ENCODE measurements at places on chromosomes 2 and 18.

- DNase-seq: no peak
These were observed 49.7 kb downstream of the SPHKAP start for GRCh38 chr2:228131833-228132232.

GRCh38 chr2:149872638-149873150 lies 285.1 kb upstream of the MMADHC start:
- no peak for DNase-seq

- DNase-seq: no peak
These were observed 1.5 kb upstream of the GDF7 start for GRCh38 chr2:20665243-20666004.

- DNase-seq: no peak
These were observed 244.5 kb upstream of the REG3G start for GRCh38 chr2:78780864-78781583.

DNA sequence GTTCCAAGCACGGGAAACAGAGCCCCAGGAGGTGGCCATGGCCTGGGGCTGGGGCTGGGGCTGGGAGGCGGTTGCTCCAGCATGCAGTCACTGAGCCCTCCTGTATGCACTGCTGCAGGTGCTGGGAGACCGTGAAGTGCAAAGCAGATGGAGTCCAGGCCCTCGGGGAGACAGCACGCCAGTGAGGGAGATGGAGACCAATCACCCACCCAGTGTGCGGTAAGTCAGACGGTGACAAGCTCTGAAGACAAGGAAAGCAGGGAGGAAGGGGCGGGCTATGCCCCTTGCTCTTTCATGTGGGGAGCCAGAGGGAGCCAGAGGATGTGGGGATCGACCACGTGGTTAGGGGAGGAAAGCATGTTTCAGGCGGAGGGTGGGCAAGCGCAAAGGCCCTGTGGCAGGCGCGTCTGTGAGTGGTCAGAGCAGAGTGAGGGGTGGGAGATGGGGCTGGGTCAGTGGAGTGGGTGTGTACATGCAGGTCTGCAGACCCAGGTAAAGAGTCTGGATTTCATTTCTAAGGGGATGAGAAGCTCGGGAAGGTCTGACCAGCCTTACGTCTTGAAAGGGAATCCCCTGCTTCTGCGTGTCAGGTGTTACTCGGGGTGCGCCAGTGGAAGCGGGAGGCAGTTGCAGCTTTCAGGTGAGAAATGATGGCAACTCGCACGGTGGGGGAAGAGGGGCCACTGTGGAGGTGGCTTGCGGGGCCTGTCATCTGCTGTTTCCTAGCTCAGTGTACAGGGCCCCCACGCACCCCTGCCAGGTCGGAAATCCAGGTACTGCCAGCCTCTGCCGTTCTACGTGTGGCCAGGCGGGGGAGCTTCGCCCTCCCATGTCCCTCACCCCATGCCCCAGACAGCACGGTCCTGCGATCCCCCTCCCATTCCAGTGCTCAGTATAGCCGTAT lies 19.4 kb downstream of the RRM2 start:
- DNase-seq: no peak

DNA sequence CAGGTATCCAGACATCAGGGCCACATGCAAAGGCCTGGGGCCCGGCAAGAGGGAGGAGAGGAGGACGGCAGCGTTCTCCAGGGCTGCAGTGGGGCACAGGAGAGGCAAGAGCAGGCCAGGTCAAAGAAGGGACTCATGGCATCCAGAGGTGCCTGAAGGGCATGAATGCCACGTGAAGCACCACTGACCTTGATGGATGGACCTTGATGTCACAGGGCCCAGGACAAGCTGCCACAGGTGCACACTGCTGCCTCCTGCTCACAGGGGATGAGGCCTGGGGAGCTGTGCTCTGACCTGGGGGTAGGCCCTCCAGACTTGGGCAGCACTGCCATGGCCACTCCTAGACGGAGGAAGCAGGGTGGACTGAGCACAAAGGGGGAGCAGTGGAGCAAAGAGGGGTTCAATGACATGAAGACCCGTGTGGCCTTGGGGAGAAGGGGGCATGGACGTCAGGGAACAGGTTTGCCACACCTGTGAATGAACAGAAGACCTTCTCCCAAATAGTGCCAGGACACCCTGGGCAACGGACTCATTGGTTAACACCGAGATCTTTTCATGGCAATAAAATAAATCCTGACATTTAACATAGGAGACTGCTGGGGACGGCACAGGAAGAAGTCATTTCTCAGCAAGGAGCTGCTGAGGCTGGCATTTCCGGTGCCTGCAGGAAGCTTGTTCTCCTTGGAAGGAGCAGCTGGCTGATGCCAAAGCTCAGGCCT lies 65.6 kb downstream of the EMX1 start:
- DNase-seq: no peak

DNA sequence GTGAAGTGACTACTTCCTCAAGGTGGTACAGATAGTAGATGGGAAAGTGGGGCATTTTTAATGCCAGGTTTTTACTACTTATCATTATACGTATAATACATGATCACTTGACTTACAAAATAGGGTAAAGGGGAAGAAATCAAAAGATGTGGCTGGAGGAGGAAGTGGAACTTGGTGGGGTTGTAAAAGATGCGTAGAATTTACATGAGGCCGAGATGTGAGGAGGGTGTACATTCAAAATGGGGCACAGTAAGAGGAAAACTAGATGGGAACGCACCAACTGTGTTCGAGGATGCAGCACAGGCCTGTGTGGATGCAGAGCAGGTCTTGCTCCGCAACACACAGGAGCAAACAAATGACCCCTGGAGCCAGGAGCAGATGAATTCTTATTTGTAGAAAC lies 403.3 kb downstream of the TXNL1 start:
- no peak for DNase-seq

GRCh38 chr18:9319333-9319732 lies 15.2 kb upstream of the TWSG1 start:
- no peak for DNase-seq

DNA sequence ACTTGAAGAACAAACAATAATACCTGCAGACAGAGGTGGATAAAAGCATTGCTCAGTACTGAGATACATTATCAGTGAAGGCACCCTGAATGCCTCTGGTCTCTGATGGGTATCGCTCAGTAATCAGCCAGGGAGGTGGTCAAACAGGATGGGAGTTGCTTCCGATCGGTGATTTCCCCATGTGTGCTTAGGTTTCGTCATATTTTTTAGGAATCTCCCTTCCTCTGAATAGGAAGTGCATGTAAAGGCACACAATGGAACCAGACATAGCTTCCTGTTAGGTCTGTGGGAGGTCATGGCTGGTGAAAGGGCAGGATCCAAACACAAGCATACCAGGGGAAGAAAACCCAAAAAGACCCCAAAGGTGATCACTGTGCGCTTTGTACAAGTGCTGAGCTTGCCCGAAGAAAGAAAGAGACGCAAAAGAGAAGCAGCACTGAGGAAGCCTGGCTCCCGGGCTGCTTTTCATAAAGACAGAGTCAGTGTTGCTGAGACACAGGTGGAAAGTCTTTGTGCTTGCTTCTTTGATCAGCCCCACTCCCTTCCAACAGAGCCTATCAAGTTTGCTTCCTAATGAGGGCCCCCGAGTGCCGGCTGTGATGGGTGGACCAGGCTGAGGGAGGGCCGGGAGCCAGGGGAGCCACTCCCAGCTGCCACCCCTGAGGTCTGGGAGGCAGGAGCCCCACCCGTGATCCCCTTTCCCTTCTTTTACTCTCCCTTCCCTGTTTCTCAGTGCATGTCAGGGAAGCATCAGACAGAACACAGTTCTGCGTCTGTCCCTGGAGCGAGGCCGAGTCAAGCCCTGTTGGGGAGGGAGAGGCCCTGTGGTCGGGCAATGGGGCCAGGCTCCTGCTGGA lies 138.2 kb downstream of the SH3RF3 start:
- no peak for DNase-seq

GRCh38 chr18:77737405-77737804 lies 487.8 kb downstream of the GALR1 start:
- no peak for DNase-seq

DNA sequence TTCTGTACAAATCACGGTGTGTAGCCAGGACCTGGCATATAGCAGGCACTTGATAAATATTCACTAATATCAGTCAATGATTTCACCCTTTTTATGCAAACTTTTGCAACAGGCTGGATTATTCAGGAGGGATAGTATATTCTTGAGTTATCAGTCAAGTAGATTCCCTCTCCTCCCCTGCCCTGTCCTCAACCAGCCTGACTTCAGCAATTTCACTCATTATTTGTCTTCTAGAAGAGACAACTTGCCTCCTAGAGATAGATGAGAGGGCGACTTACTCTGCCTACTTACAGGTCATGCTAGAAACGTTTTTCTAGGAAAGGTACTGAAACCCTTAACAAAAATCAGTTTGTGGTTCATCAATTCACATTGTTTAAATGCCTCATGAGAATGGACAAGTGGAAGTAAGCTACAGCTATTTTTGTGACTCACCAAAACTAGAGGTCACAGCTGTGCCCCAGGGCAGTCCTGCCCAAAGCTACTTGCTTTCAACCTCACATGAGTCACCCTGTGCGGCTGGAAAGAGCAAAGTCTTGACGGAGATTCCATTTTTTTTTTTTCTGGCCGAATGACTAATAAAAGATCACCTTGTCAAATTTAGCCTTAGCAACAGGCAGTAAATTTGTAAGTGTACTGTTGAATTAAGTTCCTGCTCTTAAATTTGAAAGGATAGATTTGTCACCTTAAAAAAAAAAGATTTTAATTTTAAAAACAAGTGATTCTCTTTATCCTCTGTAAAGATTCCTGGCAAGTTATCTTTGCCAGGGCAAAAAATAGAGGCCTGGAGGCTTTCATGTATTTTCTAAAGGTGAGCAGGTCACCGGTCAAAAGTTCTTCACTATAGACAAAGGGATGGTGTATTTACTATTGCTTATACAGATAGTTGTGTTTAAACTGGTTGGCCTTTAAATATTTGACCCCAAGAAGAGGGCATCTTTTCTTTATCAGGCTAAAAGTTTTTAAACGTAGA lies 109.0 kb upstream of the SLC35G4 start:
- DNase-seq: peak; percentile 78

- no peak for DNase-seq
These were observed 211.6 kb upstream of the SMAD7 start for GRCh38 chr18:49162226-49162864.

DNA sequence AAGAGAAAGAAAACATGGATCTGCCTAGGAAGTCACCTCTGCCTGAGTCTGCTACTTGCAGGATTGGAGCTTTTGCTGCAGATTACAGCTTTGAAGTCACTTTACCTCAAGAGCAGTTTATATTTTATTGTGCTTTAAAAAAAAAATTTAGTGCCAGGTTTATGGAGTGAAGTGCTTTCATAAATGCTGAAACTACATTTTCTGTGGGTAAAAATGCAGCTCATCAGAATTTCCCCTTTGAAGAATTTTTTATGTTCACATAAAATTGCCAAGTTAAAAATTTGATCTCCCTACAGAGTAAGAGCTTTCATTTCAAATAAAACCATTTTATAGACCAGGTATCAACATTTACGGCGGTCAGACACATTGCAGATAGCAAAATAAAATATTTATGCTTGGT lies 25.2 kb downstream of the BCL2L11 start:
- no peak for DNase-seq

DNA sequence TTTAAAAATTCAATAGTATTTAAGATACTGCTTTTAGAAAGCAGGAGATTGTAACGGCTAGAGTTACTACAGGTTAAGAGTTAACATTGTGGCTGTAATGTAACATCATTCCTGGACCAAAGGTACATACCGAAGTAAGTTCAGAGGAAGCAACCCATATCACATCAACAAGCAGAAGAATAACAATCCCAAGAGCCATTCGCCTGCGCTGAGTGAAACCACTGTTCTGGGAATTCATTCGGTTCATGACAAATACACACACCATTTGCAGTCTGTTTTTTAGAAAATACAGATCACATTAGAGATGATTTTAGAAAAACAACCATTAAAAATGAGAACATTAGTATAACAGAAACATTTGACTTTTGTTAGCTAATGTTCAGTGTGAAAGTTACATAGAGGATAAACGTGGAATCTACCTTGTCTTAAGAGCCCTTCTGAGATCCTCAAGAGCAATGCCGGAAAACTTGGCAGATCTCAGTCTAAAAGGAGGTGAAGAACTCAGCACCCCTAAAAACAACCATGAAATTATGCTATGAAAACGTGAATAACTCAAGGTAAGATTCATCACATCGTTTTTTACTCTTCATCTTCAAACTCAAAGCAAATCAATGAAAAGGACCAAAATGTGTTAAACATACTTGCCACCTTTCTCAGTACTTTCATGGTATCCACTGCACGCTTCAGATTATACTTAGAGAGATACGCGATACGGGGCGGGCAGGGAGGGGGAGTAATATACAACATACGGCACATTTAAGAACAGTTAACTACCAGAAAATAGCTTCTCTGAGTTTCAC lies 1.2 kb downstream of the SLC35F5 start:
- DNase-seq: peak; percentile 37

DNA sequence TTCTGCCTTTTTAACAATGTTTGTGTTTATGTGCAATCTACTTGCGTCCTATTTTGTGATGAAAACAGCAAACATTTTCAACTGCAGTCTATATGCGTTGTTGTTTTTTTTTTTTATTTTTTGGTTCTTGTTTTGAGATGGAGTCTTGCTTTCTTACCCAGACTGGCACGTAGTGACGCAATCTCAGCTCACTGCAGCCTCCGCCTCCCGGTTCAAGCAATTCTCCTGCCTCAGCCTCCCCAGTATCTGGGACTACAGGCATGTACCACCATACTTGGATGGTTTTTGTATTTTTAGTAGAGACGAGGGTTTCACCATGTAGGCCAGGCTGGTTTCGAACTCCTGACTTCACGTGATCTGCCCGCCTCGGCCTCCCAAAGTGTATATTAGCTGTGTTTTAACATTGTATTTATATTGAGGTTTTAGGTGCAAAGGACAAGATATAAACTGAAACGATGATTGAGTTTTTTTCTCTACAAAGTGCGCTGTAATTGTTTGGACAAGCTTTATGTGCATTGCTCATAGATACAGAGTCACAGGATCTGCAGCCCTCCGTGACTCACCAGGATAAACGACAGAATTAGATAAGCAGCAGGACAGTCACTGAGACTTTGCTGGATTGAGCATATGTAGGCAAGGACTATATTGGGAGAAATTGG lies 17.4 kb downstream of the CDH7 start:
- DNase-seq: peak; percentile 39

DNA sequence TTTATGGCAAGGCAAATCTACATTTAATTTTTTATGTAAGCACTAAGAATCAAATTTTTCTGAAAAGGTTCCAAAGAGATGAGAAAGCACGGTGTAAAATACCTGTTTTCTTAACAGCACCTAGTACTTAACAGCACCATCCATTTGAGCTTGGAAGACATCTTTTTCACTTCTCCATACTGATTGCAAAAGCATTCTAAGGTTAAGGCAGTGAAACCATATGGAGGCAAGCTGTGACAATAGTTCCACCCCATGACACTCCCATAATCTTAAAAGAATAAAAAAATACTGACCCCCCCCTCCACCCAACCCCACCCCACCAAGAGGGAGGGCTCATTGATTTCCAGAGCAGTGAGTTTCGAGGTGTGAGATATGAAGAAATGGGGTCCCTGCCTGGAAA lies 60.6 kb downstream of the ZCCHC2 start:
- no peak for DNase-seq

GRCh38 chr2:71675296-71675695 lies 221.9 kb downstream of the DYSF start:
- DNase-seq: peak; percentile 56

DNA sequence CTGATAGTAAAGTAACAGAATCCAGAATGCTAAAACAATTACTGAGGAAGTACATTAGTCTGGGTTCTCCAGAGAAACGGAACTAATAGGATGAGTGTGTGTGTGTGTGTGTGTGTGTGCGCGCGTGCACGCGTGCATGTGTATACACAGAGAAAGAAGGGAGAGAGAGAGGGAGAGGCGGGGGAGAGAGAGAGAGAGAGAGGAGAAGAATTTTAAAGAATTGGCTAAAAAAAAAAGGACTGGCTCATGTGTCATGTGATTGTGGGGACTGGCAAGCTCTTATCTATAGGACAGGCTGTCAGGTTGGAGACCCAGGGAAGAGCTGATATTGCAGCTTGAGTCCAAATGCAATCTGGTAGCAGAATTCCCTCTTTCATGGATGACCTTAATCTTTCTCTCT lies 976.2 kb upstream of the CDH2 start:
- no peak for DNase-seq

All from HT-29 (cell line).